ENCODE measurements at places on chromosomes 7 and 10.

DNA sequence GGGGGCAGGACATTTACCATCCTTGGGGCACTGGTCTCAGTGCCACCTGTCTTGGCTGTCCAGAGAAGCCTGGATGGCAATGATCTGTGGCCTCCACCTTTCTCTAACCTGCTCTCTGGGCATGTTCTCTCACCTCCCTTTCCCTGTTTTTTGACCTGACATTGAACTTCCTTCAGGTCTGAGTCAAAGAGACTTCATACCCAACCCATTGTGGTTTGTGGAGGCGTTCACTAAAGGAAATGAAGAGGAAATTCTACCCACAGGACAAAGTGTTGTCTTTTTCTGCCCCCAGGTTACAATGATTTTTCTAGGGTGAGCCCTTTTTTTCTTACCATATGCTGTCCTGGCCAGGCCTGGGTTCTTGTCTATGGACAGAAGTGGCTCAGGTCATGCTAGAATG is 76.6 kb downstream of the CYP26A1 start:
- DNase-seq, result no peak

DNA sequence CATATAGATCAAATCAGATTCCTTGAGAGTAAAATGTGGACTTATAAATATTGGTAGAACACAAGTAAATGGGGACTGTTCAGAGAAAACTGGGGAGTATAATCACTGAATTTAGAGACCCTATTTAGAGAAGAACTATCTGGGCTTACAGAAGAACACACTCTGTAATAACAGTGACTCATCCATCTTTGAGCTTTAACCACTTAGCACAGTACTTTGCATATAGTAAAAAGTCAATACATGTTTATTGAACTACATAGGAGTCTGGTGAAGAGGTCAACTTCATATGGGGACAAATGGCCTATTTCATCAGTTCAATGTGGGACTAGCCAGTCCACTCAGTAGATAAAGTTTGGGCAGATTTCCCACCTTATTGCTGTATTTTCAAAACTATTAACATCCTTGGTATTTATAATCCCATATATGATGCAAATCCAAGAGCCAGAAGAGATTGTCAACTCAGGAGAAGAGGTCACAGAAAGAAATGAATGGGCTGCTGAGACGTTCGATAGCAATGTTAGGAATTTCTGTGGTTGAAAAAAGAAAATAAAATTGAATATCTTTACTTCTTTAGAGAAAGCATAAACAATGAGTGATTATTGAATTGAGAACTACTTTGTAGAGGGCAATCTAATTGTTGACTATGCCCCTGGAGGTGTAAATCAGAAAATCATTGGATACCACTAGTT is 119.3 kb upstream of the CACNA2D1 start:
- no peak for DNase-seq

GRCh38 chr7:1531263-1531978 is 919 bp downstream of the MAFK start:
- DNase-seq, result no peak

GRCh38 chr7:149281508-149282330 is 19.7 kb downstream of the ZNF783 start:
- DNase-seq, result no peak

DNA sequence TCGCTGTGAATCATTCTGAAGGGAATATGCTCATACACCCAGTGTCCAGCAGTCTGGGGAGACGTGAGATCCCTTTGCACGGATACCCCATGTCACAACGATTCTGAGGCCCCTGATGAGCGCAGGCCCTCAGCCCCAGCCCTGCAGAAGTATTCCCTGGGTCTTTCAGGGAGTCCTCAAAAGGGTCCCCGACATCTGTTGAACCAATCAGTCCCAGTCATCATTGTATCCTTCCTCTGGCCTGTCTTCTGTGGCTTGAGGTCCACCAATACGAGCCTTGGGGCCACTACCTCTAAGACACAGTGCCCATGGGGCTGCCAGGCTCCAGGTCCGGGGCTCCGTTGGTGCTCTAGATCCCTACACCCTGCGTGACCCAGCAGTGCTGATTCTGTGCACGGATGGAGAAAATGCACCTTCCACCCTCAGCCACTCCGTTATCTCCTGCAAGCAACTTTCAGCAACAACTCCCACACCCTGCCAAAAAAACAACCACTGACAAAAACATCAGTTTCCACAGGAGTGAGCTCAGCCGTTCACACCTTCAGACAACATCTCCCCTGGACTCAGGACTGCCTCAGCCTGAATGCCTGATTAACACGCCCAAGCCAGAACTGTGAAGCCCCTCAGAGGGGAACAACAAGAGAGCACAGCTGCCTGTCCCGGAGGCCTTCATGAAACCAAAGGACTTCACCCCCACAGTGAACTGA is 46.9 kb upstream of the KDM7A start:
- DNase-seq, result no peak

DNA sequence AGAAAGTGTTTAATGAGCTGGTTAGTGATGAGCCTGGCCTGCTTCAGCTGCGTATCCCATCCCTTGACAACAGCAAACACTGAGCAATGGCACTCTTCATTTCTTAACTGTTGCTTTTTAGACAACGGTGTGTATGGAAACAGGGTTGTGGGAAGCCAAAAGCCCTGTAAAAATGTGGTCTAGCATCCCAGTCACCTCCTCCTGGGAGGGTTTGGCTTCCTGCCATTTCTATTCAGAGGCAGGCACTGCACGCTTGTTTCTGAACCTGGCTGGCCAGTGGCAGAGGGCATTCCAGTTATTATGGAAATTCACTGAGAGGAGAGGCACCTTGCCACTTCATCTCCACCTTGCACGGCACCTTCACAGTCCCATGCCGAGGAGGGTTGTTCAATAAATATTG is 123.0 kb upstream of the ADARB2 start:
- DNase-seq, result no peak

- no peak for DNase-seq
Observed at GRCh38 chr10:107480781-107481180, 316.3 kb upstream of the SORCS1 start.

DNA sequence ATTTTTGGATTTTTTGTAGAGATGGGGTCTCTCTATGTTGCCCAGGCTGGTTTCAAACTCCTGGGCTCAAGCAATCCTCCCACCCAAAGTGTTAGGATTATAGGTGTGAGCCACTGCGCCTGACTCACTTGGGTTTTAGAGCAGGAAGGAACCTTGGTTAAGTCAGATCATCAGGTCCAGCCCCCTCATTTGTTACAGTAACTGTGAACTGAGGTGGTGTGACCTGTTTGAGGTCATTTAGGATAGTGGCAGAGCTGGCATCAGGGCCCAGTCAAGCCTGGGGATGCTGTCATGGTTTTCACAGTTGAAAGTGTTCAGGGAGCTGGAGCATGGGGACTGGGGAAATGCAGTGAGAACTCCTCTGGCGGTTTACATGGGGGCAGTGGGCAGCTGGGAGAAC is 159.6 kb downstream of the TAX1BP1 start:
- no peak for DNase-seq

GRCh38 chr7:39248692-39249090 is 271.0 kb downstream of the POU6F2 start:
- DNase-seq, result no peak

DNA sequence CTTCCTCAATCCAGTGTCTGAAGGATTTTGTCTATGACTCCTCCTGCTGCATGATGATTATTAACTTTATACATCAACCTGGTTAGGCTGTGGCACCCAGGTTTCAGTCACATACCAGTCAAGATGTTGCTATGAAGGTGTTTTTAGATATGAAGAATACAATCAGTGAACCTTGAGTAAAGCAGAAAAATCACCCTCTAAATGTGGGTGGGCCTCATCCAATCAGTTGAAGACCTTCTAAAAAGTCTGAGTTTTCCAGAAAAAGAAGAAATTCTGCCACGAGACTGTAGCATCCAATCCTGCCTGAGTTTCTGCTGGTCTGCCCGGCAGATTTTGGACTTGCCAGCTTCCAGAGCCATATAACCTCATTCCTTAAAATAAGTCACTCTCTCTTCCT is 126.1 kb upstream of the FRMD4A start:
- DNase-seq, result no peak

All from left forelimb (tissue), 1 donor.